ENCODE measurements at places on chromosomes 2 and 18.

GRCh38 chr2:52874466-52875106 is 893.0 kb upstream of the CHAC2 start:
- no peak for DNase-seq

DNA sequence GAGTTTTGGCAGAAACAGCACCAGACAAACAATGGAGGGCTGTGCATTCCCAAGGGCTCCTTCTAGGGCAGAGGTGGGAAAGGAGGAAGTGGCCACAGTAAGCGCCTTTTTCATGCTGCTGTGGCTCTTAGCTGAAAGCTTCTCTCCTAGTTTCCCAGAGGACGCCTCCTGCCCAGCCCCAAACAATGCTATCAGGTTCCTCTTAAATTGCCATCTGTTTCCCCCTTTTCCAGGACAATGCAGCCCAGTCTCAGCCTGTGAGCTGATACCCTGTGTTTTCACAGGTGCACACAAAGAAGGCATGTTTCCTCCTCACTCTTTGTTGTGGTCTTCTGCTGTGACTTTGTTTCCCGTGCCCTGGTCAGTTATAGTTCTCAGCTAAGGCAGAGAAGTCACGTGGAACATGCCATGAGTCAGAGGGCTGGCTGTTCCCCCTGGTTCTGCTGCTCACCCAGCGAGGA is 5.4 kb upstream of the FAM124B start:
- DNase-seq: no peak

- DNase-seq: no peak
These were observed 239.3 kb upstream of the SP5 start for GRCh38 chr2:170475878-170476277.

DNA sequence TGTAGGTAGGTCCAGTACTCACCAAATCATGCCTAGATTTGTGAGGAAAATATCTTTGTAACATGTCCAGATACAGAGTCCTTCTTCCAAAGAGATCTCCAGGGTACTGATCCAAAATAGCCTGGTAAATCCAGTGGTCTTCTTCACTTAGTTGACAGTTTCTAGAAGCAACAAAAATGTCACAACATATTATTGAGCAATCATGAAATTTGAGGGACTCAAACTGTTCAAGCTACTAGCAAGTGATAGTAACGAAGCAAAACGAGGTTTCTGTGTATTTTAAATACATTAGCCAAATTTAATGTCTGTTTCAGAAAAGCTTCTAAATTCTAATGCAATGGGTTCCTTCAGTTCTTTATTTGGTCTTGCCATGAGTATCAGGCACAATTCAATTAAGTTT is 142.8 kb downstream of the CCDC148 start:
- DNase-seq: no peak

DNA sequence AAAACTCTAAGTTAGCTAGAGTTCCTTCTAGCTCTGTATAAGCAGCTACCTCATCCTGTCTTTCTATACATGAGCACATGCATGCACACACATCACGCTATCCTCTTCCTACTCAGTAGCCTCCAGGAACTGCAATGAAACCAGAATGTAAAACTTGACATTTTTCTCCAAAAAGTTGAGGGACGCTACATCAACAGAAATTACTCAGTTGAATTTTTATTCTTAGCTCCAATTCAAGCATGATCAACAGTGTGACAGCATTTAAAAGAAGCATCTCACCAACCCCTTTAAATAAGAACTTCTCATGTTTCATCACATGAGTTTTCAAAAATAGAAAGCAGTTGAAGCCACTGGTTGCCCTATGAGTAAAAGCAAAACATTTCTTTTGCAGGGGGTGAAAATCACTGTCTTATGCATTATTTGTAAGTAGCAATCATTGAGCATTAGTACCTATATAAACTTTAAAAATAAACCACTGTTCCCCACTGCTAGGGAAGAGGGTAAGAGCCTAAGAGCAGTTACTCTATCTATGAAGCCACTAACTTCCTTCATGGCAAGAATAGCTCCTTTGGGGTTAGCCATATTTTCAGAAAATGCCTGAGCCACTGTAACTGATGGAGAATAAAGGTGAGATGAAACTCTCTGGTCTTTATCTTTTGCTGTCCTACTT is 77.9 kb upstream of the ARL5A start:
- DNase-seq: no peak

- DNase-seq: no peak
These were observed 274.9 kb upstream of the GYPC start for GRCh38 chr2:126381091-126381490.

GRCh38 chr2:236823963-236824362 is 254.3 kb downstream of the ACKR3 start:
- no peak for DNase-seq

DNA sequence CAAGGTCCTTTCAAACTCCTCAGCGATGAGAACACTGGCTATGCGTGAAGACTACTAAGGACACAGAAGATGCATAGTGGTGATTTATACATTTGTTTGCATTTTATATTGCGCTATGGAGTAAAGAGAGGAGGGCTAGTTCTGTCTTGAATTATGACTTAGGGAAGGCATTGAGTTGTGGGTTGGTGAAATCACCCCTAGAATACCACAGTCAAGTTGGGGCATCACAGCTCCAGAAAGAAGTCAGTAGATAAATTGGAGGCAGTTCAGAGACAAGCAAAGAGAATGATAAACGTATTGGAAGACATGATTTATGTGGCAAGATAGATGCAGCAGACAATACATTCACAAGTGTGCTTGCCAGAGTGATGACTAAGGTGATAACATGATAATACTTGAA is 460.4 kb downstream of the EPHA4 start:
- DNase-seq: no peak

GRCh38 chr18:54388203-54389142 is 30.8 kb downstream of the C18orf54 start:
- DNase-seq: peak; percentile 7

DNA sequence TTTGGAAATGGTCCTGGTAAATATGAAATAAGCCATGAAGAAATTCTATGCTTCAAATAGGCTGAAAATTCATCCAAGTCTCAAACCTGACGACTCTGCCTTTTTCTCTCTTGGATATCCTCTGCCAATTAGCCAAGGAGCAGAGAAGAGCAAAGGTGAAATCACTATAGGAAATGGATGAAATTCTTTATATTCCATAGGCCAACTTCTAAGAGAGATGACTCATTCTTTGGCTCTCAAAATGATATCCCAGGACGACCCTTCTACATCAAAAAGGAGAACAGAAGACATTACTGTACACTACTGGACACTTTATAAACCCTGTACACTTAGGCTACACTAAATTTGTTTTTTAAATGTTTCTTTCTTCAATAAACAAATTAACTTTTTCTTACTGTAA is 22.7 kb downstream of the PDE1A start:
- no peak for DNase-seq
